H4 (cell line): ENCODE measurements at places on chromosomes 7 and 10. TPM values are rescaled to one million over a fixed set of nuclear protein-coding genes. Genes with fewer than 3 reads are reported as not detected.

The XRCC2 gene
- 4.4 and 6.8 TPM in 2 replicates for total RNA-seq

The TFEC gene
- 0.39 and 0.62 TPM in 2 replicates for total RNA-seq

The OR2A5 gene
- not detected in 2 replicates for total RNA-seq

The LRRC27 gene
- 4.7 and 7.9 TPM in 2 replicates for total RNA-seq

The SRRM3 gene
- total RNA-seq = 3.8 and 4.8 TPM in 2 replicates

The ELFN1 gene
- total RNA-seq = 0.37 and 0.41 TPM in 2 replicates

The STAG3 gene
- total RNA-seq = 0.35 TPM in 1 of 2 replicates, not detected in the other

The ASB4 gene
- total RNA-seq = not detected in 2 replicates

The HMX3 gene
- 0.45 TPM in 1 of 2 replicates, not detected in the other for total RNA-seq

The MMD2 gene
- total RNA-seq = not detected in 2 replicates

The ITPRID1 gene
- total RNA-seq = 0.39 TPM in 1 of 2 replicates, not detected in the other

The ACBD7 gene
- 1.6 and 1.7 TPM in 2 replicates for total RNA-seq

The VIPR2 gene
- 0.68 and 0.77 TPM in 2 replicates for total RNA-seq

The PLEKHS1 gene
- total RNA-seq = 0.80 and 1.5 TPM in 2 replicates

- DNase-seq = peak; percentile 71
These were observed 86.3 kb downstream of the TBXAS1 start for GRCh38 chr7:139915268-139915863.

- no peak for DNase-seq
These were observed 54.8 kb downstream of the CHN2 start for GRCh38 chr7:29249383-29249750.

GRCh38 chr7:55369427-55370400 is 4.6 kb downstream of the LANCL2 start:
- DNase-seq = no peak

GRCh38 chr7:37920849-37921805 is 687 bp downstream of the EPDR1 start:
- peak; percentile 83 for DNase-seq

DNA sequence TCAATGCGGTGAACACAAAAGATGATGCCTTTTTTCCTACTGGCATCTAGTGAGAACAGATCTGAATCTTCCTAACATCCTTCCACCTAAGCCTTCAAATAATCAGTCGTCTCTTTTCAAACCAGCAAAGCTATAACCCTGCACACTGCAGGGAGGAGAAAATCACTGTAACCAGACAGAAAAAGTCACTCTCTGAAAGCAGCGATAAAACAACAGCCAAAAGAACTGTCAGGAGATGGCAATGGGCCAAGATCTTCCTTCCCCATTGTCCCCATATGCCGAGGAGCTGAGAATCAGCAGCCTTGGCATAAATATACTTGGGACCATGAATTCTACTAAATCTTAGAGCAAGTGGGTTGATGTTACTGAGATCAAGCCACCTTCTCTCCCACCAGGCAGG is 13.1 kb downstream of the FZD9 start:
- no peak for DNase-seq

DNA sequence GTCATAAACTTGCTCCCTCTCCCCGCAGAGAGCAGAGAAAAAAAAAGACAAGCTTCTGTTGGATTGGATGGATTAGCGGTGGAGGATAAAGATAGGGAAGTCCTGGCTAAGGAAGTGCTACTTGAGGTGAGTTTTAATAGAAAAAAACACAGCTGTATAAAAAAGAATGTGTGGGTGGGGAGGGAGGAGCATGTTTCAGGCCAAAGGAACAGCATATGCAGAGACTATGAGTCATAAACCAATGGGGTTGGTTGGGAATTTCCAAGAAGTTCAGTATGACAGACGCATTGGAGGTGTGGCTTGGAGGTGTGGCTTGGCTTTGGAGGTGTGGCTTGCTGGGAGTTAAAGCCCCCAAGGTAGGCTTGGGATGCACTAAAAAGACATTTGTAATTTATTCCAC is 103.0 kb upstream of the LSM8 start:
- peak; percentile 96 for DNase-seq

- no peak for DNase-seq
These were observed 6.8 kb downstream of the CYP26A1 start for GRCh38 chr10:93080350-93081046.

DNA sequence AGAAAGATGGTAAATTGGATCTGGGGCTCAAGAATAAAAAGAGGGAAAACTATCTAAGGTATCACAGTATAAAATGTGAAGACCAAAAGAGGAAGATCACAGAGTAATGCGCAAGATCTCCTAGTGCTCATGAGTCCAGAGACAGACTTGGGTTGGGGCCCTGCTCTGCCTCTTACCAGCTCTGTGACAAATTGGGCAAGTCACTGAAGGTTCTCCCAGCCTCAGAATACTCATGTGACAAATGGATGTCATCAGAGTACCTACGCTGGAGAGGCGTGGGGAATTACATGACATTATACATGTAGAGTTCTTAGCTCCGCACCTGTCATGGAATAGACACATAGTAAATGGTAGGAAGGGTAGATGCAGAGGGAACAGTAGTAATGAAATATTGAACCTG is 124.4 kb downstream of the DOCK4 start:
- no peak for DNase-seq

GRCh38 chr7:100641860-100642533 is 645 bp upstream of the TFR2 start:
- DNase-seq = no peak

GRCh38 chr7:92641921-92642511 is 51.8 kb upstream of the FAM133B start:
- DNase-seq = peak; percentile 28

DNA sequence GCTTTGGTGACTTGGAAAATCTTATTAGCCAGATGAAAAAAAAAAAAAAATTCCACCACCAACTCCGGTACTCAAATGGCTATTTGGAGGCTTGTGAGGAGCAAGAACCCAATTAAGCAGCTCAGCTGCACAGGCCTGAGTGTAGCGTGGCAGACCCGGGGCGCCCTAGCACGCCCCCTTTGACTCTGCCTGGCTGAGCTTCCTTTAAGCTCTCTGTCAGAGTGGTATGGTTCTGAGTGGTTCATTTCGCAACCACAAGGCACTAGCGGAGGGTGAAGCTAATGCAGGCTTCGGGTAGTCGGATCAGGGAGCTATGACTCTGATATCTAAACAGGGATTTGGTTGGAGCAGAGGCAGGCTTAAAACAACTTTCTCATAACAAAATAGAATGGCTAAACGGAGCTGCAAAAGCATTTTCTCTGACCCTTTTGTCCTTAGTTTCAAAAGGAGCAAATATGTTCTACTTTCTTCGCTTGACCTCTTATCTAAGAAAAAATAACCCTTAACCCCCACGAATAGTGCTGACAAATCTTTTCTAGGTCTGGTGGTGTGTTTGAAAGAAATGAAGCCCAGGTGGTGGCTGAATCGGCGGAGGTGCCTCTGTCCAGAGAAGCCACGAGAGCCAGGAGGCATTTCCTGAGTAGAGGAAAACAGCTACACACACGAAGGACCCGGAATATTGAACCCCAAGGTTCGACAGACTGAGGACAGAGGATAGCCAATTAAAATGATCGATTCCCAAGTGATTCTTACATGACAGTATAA is 285.4 kb upstream of the GLI3 start:
- peak; percentile 45 for DNase-seq

DNA sequence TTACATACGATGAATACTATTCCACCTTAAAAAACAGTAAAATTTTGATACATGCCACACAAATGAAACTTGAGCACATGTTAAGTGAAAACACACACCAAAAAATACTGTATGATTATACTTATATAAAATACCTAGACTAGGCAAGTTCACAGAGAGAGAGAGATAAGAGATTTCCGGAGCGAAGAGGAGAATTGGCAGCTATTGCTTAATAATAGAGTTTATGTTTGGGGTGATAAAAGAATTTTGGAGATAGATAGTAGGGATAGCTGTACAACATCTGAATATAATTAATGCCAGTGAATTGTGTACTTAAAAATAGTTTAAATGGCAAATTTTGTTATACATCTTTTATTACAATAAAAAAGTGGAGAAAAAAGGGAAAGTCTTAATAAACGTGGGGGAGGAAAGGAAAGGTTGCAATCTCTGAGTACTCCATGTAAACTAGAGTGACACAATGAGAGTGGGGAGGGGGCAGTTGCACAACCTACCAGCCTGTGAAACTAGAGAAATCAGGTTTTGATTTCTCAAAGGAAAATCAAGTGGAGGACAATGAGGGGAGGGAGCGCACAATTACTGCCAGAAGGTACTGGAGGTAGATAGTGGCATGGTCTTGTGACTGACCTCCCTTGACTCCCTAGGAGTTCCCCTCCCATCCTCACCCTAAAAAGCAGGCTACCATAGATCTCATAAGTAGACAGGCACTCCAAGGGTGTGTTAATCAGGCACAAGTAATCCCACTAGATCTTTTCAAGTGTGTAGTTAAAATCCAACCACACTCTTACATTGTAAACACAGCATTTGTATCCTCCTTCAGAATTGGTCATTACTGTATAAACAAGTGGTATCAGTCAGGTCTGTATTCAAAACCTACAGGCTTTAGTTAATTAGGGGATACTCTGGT is 31.6 kb upstream of the ANK3 start:
- peak; percentile 12 for DNase-seq

DNA sequence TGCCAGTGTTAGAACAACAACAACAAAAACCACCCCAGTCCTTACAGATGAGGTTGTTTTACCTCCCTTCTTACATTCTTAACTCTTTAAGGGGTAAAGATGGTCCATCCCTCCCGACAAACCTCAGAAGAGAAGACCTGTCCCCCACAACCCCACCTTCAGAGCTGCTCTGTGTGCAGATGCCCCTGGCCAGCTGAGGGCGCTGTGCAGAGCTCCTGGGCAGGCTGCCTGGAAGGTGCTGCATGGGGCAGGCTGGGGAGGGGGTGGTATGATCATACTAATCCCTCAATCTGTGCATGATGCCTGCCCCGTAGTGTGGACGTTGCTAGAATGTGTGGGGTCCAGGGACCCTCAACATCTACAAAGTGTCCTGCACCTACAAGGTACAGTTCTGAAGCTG is 387.1 kb downstream of the INHBA start:
- no peak for DNase-seq

- no peak for DNase-seq
These were observed 124.8 kb downstream of the CPED1 start for GRCh38 chr7:121113288-121113687.

GRCh38 chr7:32539366-32539765 is 44.1 kb downstream of the AVL9 start:
- no peak for DNase-seq

GRCh38 chr7:51300762-51301674 is 15.6 kb downstream of the COBL start:
- peak; percentile 3 for DNase-seq

- DNase-seq = peak; percentile 46
These were observed 117.4 kb downstream of the INPP5A start for GRCh38 chr10:132654708-132655661.

- DNase-seq = no peak
These were observed 6.7 kb upstream of the IMMP2L start for GRCh38 chr7:111568870-111569462.

DNA sequence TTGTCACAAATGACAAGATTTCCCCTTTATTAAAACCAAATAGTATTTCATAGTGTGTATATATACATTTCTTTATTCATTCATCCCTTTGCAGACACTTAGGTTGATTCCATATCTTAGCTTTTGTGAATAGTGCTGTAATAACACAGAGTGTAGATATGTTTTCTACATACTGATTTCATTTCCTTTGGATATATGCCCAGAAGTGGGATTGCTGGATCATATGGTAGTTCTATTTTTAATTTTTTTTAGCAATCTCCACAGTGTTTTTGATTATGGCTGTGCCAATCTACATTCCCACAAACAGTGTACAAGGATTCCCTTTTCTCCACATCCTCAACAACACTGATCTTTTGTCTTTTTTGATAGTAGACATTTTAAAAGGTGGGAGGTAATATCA is 46.4 kb downstream of the CSTF2T start:
- no peak for DNase-seq

GRCh38 chr7:148153616-148154284 is 436.8 kb upstream of the C7orf33 start:
- no peak for DNase-seq

DNA sequence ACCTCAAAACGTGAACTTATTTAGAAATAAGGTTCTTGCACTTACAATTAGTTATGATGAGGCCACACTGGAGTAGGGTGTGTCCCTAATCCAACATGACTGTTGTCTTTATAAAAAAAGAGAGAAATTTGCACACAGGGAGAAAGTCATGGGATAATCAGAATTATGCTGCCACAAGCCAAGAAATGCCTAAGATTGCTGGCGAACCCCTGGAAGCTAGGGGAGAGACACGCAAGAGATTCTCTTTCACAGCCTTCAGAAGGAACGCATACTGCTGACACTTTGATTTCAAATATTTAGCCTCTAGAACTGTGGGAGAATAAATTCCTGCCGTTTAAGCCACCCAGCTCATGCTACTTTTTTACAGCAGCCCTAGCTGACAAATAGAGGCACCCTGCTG is 138.3 kb downstream of the CCDC71L start:
- no peak for DNase-seq

DNA sequence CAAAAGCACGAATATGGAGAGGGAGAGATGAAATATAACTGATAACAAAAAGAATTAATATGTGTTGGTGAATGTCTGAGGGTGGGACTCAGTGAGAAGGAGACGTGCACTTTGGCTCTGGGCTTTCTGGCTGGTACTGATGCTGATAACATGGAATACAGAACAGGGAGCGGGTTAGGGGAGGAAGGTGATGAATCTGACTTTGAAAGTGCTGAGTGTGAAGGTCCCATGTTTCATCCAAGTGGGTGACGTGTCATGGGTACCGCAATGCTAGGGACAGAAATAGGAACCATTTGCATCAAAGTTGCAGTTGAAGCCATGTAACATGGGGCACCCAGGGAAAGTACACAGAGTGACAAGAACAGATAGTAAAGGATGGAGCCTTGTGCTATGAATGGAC is 236.6 kb upstream of the MYO3A start:
- DNase-seq = no peak

DNA sequence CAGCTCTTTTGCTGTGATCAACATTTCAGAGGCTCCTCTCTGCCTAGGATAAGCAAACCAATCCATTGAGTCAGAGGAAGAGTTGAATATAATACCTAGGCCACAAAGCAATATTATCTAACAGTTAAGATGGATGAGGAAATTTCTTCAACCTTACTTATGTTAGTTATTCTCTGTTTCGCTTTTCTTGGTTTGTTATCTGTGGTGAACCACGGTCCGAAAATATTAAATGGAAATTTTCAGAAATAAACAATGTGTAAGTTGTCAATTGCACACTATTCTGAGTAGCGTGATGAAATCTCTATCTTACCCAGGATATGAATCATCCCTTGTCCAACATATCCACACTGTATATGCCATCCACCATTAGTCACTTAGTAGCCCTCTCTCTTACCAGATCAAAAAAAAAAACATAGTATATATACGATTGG is 1.5 kb upstream of the HTR7 start:
- DNase-seq = peak; percentile 76

GRCh38 chr10:17432723-17433122 is 21.7 kb downstream of the ST8SIA6 start:
- no peak for DNase-seq

- DNase-seq = no peak
These were observed 34.2 kb downstream of the SLC18A2 start for GRCh38 chr10:117275121-117275520.

GRCh38 chr10:103849212-103849877 is 6.0 kb downstream of the SH3PXD2A start:
- no peak for DNase-seq
